Esophagus muscularis mucosa (tissue), 4 donors: ENCODE measurements at places on chromosomes 7 and 10.
A peak's percentile ranks its signal among the peaks of the same experiment; 100 is the strongest.

DNA sequence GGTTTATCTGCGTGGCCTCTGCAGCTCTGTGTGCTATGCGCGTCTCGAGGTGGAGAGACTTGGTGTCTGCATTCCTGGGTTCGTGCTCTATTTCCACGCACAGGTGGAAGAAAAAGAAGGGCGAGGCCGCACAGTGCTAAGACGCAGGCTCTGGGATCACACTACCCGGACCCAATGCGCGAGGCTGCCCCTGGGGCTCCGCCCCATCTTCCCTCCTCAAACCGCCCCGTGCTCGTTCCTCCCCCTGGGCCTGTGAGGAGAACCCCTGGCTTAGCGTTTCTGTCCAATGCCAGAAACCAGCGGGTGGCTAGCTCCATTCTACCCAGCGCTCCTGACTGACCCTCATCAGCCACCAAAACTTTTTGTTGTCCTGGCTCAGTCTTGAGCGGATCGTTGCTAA, 143.1 kb downstream of the DYNC2I1 start:
- no peak for DNase-seq

DNA sequence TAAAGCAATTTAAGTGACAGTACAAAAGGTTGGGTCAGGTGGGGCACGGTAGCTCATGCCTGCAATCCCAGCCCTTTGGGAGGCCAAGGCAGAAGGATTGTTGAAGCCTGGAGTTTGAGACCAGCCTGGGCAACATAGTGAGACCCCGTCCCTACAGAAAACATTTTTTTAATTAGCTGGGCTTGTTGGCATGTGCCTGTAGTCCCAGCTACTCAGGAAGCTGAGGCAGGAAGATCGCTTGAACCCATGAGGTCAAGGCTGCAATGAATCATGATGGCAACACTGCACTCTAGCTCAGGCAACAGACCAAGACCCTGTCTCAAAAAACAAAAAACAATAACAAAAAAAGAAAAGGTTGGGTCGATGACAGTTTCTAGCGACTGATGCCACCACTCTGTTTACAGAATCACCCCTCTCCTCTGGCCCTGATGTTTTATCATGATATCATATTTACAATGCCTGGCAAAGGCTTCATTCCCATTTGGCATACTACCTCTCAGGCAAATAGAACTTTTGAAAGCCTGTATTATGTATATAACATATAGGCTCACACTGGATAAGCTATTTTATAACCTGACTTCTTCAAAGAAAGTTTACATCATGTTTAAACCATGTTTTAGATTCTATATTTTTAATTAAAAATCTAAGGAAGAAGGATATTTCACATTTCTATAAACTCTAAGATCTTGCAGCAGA, 558 bp upstream of the ABCC2 start:
- DNase-seq = no peak

DNA sequence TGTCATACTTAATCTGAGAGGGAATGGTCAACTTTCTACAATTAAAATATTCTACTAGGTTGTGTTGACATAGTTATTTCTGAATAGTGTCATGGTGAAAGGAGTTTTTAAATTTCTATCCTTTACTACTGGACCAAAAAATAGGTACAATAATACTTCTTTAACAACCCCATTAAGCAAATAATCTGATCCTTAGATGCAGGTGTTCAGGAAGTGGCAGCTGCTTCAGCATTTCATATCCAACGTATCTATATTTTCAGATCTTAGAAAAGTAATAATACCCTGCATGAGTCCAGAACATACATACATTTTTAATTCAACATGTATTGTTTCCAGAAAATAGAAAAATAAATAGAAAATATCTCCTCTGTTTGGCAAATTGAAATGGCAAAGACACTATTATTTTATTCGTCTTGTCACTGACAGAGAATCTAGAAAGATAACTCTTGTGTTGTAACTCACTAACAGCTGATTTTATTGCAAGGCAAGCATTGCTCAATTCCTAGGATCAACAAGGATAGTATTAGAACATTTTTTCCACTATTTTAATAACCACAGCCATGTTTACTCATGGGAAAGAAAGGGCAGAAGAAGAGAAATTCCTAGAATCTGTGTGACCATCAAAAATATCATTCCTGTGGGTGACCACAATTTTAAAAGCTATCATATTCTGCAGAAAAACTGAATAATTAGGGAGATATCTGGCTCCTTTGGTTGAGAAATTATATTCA, 159.3 kb upstream of the CNTNAP2 start:
- DNase-seq = no peak

- DNase-seq = no peak
Measured at GRCh38 chr10:61478621-61479312, 25.6 kb upstream of the TMEM26 start.

GRCh38 chr7:92336662-92337340, 91.0 kb downstream of the ANKIB1 start:
- no peak for DNase-seq

GRCh38 chr10:13827076-13827797, 240.5 kb downstream of the PRPF18 start:
- no peak for DNase-seq

DNA sequence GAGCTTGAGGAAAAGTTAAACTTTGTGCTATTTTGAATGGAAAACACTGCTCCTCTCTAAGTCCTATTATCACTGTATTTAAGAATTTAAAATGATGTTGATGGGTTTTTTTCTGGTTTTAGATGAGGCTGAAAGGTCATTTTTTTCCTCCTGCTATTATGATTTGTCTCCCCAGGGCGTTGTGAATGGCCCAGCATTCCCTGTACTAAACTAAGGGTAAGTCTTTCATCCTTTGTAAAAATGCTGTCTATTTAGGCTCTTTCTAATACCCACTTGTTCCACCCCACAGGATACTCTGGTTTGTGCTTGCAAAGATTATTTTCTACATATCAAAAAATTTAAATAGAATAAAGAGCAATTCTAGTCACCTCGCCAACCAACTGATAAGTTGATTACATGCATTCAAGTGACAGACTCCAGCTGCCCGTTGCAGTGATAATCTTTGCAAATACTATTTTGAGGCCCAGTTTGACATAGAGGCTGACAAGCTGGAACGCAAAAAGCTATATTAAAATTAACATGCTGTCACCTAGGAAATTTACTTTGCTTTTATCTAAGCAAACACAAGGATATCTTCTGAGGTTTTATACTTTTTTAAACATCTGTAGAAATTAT, 222.3 kb upstream of the TMEM229A start:
- DNase-seq = no peak

GRCh38 chr10:114470956-114471905, 66.9 kb upstream of the AFAP1L2 start:
- DNase-seq = no peak

GRCh38 chr7:71574153-71574860, 442.4 kb downstream of the GALNT17 start:
- DNase-seq = no peak

- DNase-seq = no peak
Measured at GRCh38 chr7:88317422-88317821, 10.7 kb upstream of the STEAP4 start.

DNA sequence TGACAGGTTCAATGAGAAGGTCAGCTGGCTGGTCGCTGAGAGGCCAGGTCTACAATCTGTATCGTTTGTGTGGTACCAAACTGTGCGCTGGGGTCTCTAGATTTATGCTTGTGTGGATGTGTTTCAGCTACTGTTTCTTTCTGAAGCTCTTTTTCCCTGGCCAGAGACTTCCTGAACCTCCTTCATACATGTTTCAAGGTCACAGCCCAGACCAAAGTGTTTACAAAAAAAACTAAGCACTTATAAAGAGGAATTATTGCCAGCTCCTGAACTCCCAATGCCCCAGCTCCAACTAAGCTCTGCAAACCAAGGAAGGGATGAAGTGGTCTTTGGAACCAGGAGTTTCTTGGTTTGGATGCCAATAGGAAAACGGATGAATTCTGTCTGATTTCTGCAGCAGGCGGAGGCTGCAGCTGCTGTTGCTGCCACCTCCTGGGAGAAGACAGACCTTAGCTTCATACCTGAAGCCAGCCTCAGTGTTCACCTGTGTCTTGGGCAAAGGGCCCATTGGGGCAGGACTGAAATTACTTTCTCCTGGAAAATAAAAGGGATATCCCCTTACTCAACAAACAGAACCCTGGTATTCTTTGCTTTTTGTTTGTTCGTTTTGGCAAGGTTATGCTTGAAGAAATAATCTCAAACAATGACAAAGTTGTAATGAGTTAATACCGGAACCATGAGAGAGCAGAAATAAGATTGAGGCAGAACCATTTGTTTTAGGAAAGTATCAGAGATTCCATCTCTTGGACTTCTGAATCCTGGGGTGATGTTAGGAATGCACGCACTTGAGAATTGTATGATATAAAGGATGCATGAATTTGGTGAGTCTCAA, 24.6 kb upstream of the MKLN1 start:
- peak; percentile 72 for DNase-seq

DNA sequence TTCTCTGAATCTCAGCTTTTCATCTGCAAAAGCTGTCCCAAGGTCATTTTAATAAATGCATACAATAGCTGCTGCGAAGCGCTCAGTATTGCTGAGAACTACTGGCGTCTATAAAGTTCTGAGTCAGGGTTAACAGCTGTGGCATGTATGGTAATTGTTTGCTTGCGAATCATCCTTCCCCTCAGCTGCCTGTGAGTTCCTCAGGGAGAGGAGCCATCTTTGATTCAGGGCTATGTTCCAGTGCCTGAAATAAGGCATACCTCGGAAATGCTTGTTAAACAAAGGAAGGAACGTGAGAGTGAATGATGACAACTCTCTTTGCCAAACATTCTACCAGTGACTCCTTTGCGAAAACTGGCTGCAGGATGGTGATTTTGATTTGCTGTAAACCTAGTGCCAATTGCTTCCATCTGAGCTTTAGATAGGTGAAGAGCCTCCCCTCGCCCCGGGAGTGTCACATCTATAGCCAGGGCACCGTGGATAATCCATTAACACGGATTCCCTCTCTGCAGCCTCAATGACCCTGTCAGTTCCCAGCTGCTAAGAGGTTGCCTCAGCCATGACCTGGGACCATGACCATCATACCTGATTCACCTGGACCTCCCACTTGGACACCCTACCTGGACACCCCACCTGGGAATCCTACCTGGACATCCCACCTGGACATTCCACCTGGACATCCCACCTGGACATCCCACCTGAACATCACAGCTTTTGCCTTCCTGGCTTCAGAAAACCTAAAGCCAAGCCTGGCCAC, 39.6 kb downstream of the GPRIN2 start:
- no peak for DNase-seq

GRCh38 chr7:43502941-43503340, 80.0 kb upstream of the STK17A start:
- no peak for DNase-seq

GRCh38 chr7:31958226-31958625, 112.0 kb downstream of the PDE1C start:
- no peak for DNase-seq

- no peak for DNase-seq
Measured at GRCh38 chr10:75512203-75512933, 80.9 kb downstream of the LRMDA start.

DNA sequence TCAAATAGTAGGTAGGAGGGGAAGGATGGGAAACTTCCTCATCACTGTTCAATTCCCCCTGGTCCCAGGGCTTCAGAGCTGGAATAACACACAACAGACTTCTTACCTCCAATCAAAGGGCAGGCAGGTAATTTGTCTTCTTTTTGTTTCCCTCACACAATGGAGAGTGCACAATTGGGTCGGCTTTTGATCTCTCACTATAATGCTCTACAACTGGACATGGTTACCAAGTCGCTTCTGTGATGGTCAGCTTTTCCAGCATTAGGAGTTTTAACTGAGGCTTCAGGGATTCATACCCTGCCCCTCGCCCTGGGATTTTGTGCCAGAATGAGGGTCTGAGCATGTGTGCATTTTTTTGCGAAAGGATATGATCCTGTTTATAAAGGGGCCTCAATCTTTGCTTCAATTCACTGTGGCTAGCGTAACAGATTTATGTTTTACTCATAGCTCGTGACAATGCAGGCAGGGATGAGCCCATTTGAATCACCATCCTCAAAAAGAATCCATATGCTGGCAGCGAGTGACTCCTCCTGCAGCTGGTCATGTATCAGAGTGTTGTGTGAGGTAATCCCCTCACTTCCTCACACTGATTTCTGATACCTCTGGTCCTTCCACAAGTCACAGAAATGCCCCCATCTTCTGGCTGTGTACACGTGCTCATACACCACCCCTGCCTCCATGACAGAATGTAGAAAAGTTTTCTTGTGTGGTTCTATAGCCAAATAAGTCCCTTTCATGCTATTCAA, 189.6 kb downstream of the CTTNBP2 start:
- no peak for DNase-seq

- DNase-seq = peak; percentile 34
Measured at GRCh38 chr7:25031007-25031406, 51.0 kb upstream of the OSBPL3 start.

DNA sequence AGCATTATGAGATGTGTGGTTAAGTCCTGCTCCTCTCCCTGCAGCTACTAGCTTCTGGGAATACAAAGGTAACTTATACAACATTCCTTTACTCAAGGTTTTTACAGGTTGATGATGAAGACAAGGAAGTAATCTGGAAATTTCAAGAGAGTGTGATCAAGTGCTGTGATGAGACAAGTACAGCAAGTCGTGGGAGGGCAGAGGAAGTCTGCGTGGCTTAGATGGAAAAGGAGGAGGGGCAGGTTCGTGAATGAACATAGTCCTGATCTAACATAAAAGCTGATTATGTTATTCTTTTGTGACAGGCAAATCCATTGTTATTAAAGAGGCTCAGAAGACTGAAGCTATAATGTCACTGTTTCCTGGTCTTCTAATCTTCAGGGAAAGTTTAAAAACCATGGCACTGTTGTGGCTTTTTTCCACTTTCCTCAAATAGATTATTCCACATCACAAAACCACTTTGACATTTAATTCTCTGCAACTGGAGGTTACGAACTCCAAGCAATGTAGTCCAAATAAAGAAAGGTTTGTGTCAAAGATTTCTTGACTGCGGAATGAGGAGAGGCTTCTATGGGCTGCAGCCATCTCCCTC, 84.1 kb downstream of the CPXM2 start:
- DNase-seq = peak; percentile 83

DNA sequence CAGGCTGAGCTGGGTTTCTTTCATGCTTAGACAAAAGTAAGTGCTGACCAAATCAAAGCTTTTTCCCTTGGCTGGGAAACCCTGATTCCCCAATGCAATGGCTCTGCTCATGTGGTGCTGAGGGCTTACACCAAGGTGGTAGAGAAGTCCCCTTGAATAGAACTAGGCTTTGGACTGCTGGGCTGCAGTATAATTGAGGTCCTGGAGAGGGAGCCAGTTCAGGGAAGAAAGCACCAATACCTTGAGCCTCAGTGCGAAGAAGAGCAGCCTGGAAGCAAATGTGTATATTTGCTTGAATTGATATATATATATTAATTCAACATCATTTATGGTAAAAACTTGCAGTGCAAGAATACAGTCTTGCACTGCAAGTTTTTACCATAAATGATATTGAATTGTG, 391.1 kb downstream of the RPS24 start:
- DNase-seq = no peak

GRCh38 chr7:117427258-117427701, at the start of gene ASZ1:
Gene ASZ1 (minus strand): TSS chr7:117427493. CDS start chr7:117427460, 33 bp downstream.
- DNase-seq = no peak
